ENCODE measurements at places on chromosomes 16 and 17. TPM values are rescaled to one million over a fixed set of nuclear protein-coding genes. Genes with fewer than 3 reads are reported as not detected.

Gene SPHK1
- total RNA-seq, result 2.5 TPM

Gene AIPL1
- total RNA-seq, result not detected

Gene NOS2
- total RNA-seq, result 0.49 TPM

Gene NLRC5
- 1.2 TPM for total RNA-seq

Gene DHRS7C
- total RNA-seq, result not detected

Gene EME1
- 0.74 TPM for total RNA-seq
